IgD-negative memory B cell (primary cell): ENCODE measurements at places on chromosomes 11 and 22. TPM values are rescaled to one million over a fixed set of nuclear protein-coding genes. Genes with fewer than 3 reads are reported as not detected.

The LRRC32 gene
- not detected for polyA plus RNA-seq

The SCO2 gene
- 11.8 TPM for polyA plus RNA-seq

The SCUBE1 gene
- polyA plus RNA-seq = not detected

The VWCE gene
- polyA plus RNA-seq = 0.84 TPM

The SCGB1D2 gene
- polyA plus RNA-seq = not detected

The OR8A1 gene
- polyA plus RNA-seq = not detected

The SMTNL1 gene
- polyA plus RNA-seq = 0.14 TPM

The RFPL3 gene
- not detected for polyA plus RNA-seq

The SGSM1 gene
- 0.44 TPM for polyA plus RNA-seq

The SYCE3 gene
- not detected for polyA plus RNA-seq

The MRGPRF gene
- polyA plus RNA-seq = not detected

The SVIP gene
- 38.2 TPM for polyA plus RNA-seq

The HORMAD2 gene
- polyA plus RNA-seq = not detected
